ENCODE measurements at places on chromosomes 13 and 19.

DNA sequence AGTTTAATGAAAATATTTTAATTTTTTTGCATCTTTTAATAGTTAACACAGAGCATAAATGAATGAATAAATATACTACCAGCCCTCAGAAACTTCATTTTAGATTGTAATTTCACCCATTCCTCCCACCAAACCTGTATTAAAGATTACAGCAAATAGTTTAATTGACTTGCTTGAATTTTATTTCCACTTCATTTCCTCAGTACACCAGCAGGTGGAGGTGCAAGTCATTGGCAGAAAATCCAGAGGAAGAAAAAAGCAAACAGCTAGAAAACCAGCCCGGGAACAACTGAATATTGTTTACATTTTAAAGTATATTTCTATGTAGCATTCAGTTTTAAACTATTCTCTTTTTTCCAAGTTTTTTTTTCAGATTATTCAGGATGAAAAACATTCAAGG lies 177.8 kb downstream of the OLFM4 start:
- H3K27me3 ChIP-seq = peaks cover 24% of the 10 kb centered on the region
- no peaks in the 10 kb centered on the region for H3K36me3 ChIP-seq

DNA sequence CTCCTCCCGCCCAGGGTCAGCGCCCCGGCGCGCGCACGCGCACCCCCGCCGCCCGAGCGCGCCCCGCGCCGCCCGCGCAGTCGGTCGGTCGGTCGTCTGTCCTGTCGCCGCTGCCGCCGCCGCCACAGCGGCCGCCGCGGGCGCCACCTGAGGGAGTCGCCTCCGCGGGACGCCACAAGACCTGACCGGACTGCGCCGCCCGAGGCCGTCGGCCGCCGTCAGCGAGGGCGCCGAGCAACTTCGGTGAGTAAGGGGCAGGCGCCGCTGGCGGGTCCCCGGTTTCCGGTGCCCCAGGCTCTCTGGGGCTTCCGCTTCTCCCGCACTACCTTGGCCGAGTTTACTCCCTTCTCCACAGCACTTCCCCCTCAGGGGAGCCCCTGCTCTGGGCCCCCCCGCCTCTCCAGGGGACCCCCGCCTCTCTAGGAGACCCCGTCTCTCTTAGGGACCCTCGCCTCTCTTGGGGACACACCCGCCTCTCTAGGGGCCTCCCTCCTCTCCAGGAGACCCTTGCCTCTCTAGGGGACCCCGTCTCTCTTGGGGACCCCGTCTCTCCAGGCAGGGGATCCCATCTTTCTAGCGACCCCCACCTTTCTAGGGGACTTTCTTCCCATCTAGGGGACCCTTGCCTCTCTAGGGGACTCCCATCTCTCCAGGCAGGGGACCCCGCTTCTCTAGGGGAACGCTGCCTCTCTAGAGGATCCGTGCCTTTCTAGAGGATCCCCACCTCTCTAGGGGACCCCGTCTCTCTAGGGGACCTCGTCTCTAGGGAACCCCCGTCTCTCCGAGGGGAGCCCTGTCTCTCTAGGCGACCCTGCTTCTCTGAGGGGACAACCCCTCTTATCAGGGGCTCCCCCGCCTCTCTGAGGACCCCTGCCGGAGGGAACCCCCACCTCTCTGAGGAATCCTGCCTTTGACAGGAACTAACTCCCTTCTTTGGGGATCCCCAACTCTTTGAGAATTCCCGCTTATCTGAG lies 19.3 kb upstream of the GATAD2A start:
- no peaks in the 10 kb centered on the region for H3K27me3 ChIP-seq
- peak; percentile 35 for DNase-seq
- peak overlapping the region; percentile 97 for H3K4me3 ChIP-seq
- peak overlapping the region; percentile 96 for H3K27ac ChIP-seq

GRCh38 chr13:44141725-44142539 lies 231.7 kb upstream of the SERP2 start:
- H3K27me3 ChIP-seq = no peaks in the 10 kb centered on the region
- peak overlapping the region; percentile 97 for H3K27ac ChIP-seq
- H3K36me3 ChIP-seq = no peaks in the 10 kb centered on the region
- DNase-seq = peak; percentile 97

DNA sequence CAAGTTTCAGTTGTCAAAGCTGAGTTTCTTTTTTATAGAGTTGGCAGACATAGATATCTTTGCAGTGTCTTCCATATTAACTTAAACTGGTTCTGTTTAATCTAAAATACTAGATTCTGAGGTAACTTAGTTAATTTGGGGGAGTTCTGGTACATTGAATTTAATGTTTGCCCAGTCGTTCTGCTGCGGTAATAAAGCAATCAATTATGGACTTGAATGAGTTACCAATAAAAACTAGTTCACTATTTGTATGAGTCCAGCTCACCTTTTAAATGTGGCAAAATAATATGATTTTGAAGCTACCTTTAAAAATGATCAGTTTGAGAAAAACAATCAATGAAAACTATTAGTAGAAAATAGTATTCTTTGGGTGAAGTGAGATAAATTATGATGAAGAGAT lies 90.2 kb downstream of the LMO7 start:
- H3K4me3 ChIP-seq = no peak overlapping the region
- DNase-seq = no peak
- no peak overlapping the region for H3K27ac ChIP-seq
- H3K36me3 ChIP-seq = peaks cover 10% of the 10 kb centered on the region
- H3K27me3 ChIP-seq = no peaks in the 10 kb centered on the region
- no peaks in the 10 kb centered on the region for H3K4me1 ChIP-seq

GRCh38 chr19:3775374-3775711 lies 3.3 kb upstream of the RAX2 start:
- peak overlapping the region; percentile 69 for H3K27ac ChIP-seq
- no peak for DNase-seq
- H3K4me3 ChIP-seq = no peak overlapping the region
- no peaks in the 10 kb centered on the region for H3K36me3 ChIP-seq
- H3K4me1 ChIP-seq = peaks cover 18% of the 10 kb centered on the region
- H3K27me3 ChIP-seq = no peaks in the 10 kb centered on the region

- peaks cover 6% of the 10 kb centered on the region for H3K36me3 ChIP-seq
- no peaks in the 10 kb centered on the region for H3K4me1 ChIP-seq
- no peaks in the 10 kb centered on the region for H3K27me3 ChIP-seq
- no peak overlapping the region for H3K4me3 ChIP-seq
- no peak overlapping the region for H3K27ac ChIP-seq
- no peak for DNase-seq
Observed at GRCh38 chr19:7560255-7560654, 24.7 kb downstream of the PNPLA6 start.

GRCh38 chr19:50475101-50475568 lies 1.2 kb upstream of the EMC10 start:
- peaks cover 28% of the 10 kb centered on the region for H3K4me1 ChIP-seq
- H3K27me3 ChIP-seq = no peaks in the 10 kb centered on the region
- peak overlapping the region; percentile 99 for H3K4me3 ChIP-seq
- peaks cover 7% of the 10 kb centered on the region for H3K36me3 ChIP-seq

- no peak overlapping the region for H3K4me3 ChIP-seq
- no peak overlapping the region for H3K27ac ChIP-seq
- no peaks in the 10 kb centered on the region for H3K4me1 ChIP-seq
- H3K27me3 ChIP-seq = no peaks in the 10 kb centered on the region
- H3K36me3 ChIP-seq = no peaks in the 10 kb centered on the region
Observed at GRCh38 chr13:90402613-90403012, 944.9 kb upstream of the MIR17HG start.

GRCh38 chr13:23722726-23723453 lies 152.7 kb downstream of the TNFRSF19 start:
- no peak overlapping the region for H3K4me3 ChIP-seq
- DNase-seq = no peak
- no peaks in the 10 kb centered on the region for H3K4me1 ChIP-seq
- H3K27me3 ChIP-seq = peaks cover 7% of the 10 kb centered on the region

DNA sequence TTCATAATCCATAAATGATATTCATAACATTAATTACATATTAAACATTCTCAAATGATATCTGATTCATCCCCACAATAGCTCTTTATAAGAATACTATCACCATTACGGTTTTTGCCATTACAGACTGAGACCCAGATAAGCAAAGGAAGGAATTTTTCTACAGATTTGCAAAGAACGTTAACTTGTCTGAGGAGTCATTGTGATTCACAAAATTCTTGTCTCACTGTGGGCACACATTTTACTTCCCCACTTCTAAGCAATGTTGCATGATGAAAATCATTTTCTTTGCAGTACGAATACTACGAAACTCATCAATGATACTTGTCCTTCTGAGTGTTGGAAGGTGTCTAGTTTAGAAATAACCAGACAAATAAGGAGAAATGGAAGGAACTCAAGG lies 70.1 kb downstream of the NALCN start:
- no peak overlapping the region for H3K27ac ChIP-seq
- H3K4me1 ChIP-seq = no peaks in the 10 kb centered on the region
- H3K36me3 ChIP-seq = no peaks in the 10 kb centered on the region
- DNase-seq = no peak
- no peak overlapping the region for H3K4me3 ChIP-seq

DNA sequence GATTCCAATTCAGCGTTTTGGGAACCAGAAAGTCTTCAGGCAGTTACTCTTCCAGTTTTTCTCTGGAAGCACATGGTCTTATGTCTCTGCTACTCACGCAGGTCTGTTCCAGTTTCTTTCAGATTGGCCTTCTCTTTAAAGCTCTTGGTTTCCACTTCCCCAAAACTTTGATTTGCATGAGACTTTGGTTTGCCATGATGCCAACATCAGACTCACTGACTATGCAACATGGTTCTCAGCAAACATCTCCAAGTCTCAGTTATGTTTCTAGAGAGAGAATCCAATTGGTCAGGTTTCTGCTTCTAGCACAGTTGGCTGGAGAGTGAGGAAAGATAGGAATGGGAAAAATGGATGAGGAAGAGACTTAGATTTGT lies 3.1 kb downstream of the AKAP11 start:
- peak overlapping the region; percentile 64 for H3K4me3 ChIP-seq
- H3K27me3 ChIP-seq = no peaks in the 10 kb centered on the region
- peaks cover 57% of the 10 kb centered on the region for H3K4me1 ChIP-seq

DNA sequence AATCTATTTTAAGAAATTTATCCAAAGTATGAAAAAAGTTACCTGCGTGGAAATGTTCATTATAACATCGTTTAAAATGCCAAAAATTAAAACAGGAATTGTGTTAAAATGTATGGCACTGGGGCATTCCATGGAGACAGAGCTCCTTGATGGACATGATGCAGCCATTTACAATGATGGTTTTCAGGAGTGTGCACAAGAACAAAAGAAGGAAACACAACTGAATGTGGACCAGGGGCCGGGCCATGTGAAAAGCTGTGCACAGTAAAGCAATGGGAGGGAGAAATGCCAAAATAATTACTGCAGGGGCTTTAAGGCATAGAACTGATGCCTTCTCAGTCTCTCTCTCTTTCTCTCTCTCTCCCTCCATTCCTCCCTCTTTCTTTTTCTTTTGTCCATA lies 115.0 kb downstream of the ZNF536 start:
- no peaks in the 10 kb centered on the region for H3K4me1 ChIP-seq
- H3K4me3 ChIP-seq = no peak overlapping the region
- no peak overlapping the region for H3K27ac ChIP-seq
- H3K36me3 ChIP-seq = peaks cover 10% of the 10 kb centered on the region
- H3K27me3 ChIP-seq = peaks cover 14% of the 10 kb centered on the region

DNA sequence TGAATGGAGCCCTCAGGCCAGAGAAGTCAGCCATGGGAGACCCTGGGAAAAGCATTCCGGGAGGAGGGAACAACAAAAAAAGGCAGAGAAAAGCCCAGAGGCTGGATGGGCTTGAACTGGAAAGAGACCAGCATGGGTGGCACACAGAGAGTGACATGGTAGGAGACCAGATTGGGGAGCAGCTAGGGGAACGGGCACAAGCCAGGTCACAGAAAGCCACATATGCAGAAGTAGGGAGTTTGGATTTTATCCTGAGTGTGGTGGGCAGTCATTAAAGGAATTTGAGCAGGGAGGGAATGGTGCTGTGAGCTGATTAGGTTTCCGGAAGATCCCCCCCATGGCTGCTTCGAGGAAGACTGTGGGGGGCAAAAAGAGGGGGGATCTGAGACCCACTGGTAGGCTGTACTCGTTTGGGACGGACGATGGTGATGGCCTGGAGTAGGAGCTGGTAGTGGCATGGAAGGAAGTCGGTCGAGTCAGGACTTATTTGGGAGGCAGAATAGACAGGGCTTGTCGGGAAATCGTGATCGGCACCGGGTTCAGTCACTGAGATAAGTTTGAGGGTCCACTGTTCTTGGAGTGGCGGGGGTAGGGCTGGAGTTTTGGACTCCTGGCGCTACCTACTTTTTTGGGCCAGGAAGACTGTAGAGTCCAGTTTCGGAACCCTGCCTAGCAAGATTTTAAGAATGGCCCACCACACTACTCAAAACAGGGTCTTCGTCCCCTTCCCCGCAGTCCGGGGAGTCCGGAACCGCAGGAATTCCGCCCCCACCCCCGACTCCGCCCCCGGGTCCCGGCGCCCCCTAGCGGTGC lies 949 bp downstream of the SERTAD1 start:
- no peaks in the 10 kb centered on the region for H3K36me3 ChIP-seq
- peak overlapping the region; percentile 93 for H3K4me3 ChIP-seq
- H3K4me1 ChIP-seq = peaks cover 16% of the 10 kb centered on the region

GRCh38 chr19:4108767-4109625 lies 14.9 kb downstream of the MAP2K2 start:
- H3K36me3 ChIP-seq = peaks cover 5% of the 10 kb centered on the region
- H3K4me1 ChIP-seq = peaks cover 70% of the 10 kb centered on the region
- H3K27ac ChIP-seq = peak overlapping the region; percentile 99
- peak overlapping the region; percentile 79 for H3K4me3 ChIP-seq

All from naive B cell (primary cell).